Skeletal muscle cell (primary cell): ENCODE measurements at places on chromosomes 4 and X.

DNA sequence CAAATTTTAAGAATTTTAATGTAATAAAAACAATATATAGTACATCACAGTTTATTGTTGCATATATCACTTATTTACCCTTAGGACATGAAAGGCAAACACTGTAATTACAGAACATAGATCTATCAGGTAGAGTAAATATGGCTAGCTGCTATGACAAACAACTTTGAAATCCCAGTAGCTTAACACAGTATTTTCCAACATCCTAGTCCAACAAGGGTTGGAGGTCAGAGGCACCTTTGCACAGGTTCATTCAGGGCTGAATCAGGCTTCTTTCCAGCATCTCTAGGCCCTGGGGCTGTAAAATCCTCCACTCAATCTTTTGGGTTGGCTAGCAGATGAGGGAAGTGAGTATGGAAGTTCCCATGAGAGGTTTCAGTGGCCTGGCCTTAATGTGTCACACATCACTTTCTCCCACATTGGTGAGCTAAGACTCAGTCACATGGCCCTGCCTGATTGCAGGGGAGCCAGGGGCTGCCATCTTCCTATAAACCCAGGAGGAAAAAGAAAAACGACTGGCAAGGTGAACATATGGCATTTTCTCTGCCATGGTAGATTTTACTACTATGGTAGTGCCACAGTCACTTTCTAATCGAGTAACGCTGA lies 32.9 kb downstream of the HERC6 start:
- no peak for DNase-seq

DNA sequence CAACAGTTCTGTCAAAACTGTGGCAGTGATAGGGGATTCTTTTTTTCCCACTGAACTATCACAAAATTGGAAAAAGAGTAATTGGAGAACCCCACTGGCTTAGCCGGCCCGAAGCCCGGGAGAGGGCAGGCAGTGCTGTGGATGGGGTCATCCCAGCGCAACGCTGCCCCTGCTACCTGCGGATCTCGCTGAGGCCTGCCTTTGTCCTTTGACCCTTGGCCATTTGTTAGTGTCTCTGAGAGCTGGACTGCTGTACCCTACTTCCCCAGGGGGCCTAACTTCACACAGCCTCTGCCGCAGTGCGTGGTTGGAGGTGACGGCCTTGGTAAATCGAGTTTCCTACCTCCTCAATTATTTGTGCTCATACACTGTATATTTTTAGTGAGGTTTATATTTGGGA lies 43.0 kb upstream of the MSANTD1 start:
- DNase-seq, result no peak

- DNase-seq, result no peak
Measured at GRCh38 chrX:108310506-108310905, 127.7 kb downstream of the COL4A6 start.

GRCh38 chrX:19121466-19121865 lies 802 bp downstream of the ADGRG2 start:
- DNase-seq, result no peak

DNA sequence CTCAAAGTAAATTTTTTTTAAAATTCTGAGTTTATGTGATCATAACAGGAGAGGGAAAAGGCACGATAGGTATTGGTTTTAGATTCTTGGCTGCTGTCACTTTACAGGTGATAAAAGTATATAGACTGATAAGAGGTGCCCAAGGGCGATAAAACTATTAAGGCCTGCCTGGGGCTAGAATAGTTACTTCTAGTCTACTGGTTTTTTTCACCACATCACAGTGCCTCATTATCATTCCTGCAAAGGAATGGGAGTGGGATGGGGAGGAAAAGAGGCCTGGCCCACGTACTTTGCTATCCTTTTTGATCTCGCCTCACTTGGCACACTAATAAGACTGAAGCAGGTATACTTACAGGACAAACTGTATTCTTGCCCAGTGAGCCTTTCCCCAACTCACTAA lies 46.6 kb downstream of the CXorf58 start:
- DNase-seq, result no peak

- no peak for DNase-seq
Measured at GRCh38 chrX:11138498-11139390, 27.6 kb downstream of the HCCS start.

- DNase-seq, result no peak
Measured at GRCh38 chrX:72128881-72129280, 2.8 kb downstream of the RTL5 start.

- peak; percentile 30 for DNase-seq
Measured at GRCh38 chr4:65669111-65670019, 924 bp downstream of the EPHA5 start.

DNA sequence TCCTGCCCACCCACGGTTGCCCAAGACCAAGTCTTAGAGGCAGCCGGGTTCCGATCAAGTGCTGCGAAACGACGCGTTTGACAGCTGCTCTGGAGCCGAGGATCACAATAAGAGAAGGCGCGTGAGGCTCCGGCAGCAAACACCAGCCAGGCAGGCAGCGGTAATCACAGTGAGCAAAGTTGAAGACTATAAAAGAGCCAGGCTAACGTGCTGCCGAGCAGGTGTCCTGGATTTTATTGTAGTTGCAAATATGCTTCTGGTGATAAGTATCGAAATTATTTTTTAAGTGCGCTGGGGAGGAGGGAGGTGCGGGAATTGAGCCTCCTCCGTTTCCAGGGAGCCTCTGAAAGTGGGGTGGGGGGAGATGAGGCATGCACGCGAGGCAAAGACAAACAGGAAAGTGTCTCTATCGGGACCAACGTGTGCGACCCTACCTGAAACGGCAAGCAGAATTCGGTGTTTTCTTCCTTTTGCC lies 590 bp downstream of the GABRA2 start:
- no peak for DNase-seq

- DNase-seq, result peak; percentile 67
Measured at GRCh38 chr4:173529477-173530325, at the start of gene HAND2. HAND2 (minus strand) TSS chr4:173530229; CDS start chr4:173529289, 940 bp downstream.
